ENCODE measurements at places on chromosomes 13 and 19.
A peak's percentile ranks its signal among the peaks of the same experiment; 100 is the strongest.

DNA sequence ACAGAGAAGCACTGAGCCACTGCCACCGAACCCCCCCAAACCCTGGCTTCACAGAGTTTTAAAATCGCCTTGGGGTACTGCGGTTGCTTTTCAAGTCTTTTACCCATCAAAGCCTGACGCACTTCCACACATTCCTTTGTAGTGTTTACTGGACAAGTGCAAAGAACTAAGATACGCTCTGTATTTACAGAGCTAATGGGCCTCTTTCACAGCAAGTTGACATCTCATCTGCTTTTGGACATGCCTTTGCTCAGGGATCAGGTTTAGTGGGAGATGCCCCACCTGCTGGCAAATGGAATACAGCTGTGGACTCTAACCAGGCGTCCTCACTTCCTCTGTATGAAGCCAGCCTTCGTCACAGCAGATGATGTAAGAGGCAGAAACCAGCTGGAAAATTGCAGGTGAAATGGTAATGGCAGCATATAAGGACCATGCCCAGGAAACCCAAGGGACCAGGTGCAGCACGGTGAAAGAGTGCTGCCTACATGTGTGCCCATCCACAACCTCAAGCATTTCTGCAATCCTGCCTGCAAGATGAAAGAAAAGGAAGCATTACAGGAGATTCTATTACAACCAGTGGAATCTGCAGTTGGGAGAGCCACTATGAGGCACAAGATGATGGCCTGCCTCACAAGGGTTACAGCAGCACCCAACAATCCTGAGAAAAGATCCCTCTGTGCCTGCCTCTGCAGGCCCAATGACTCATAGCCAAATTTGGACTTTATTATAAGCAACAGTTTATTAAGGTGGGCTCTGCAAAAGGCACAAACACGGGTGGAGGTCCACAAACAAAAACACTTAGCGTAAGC lies 34.7 kb downstream of the BRD4 start:
- DNase-seq, result peak; percentile 75

GRCh38 chr19:12730064-12730463 lies 4.4 kb downstream of the TRIR start:
- DNase-seq, result no peak

- DNase-seq, result no peak
Observed at GRCh38 chr19:3723883-3724282, 15.7 kb downstream of the TJP3 start.

DNA sequence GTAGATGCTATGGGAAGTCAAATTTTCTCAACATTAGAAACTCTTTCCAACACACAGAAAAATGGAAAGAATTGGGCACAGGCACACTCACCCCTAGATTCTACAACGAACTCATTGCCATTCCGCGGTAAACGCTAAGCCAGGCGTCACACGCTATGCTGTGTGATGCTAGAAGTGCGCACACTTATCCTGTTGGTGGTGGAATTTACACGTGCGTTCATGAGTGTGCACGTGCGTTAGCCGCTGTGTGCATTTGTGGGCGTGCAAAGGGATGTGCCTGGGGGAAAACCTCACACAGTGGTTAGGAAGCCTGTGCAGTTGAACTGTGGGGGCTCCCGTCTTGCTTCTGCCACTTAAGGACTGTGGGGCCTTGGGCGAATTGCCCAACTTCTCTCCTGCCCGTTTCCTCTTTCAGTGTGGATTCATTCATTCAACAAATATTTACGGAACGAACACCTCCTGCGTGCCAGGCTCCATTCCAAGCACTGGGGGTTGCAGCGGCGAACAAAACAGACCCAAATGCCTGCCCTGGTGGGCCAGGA lies 7.7 kb downstream of the NFILZ start:
- DNase-seq, result peak; percentile 19

- DNase-seq, result no peak
Observed at GRCh38 chr13:72637561-72637960, 89.9 kb downstream of the MZT1 start.

DNA sequence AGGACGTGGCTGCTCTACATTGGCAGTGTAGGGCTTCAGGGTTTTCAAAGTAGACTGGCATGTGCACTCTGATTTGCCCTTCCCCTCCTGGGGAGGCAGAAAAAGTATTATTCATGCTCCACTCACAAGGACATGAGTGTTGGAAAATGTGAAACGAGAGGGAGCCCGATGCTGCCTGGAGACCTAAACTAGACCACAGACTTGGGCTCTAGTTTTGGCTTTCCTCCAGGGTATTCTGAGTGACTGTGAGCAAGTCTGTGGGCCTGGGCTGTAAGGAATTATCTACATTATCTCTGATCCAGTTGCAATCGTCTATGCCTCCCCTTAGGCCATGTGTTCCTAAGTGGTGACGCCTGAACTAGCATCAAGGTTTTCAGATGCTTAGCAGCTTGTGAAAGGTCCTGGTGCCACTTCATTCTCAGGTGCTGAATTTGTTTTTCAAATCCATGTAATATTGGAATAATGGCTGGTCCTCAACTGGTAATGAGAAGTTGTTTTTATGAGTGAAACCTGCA lies 55.0 kb downstream of the MRPL57 start:
- DNase-seq, result no peak

All from OCI-M1 (cell line).